SK-N-SH treated with all-trans-retinoic acid at 6 μM for 48 hours (cell line): ENCODE measurements at places on chromosomes 5 and 9.
A peak's percentile ranks its signal among the peaks of the same experiment; 100 is the strongest.

DNA sequence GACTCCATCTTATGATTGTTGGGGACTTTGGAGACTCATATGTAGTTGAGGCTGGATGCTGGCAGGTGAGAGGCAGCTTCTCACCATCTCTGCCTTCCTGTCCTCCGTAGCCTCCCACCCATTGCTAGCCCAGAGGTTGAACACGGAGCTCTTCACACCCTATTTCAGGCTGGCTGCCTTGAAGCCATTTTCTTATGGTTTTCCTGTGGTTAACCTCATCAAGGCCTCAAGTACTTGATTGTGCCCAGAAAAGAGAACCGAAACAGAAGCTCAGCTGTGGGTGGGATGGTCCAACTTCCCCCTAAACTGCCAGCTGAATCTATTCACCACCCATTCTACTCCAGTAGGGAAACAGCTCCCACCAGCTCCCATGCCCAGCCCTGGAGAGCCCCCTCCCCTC, 102.9 kb downstream of the LIFR start:
- ATAC-seq: no peak

GRCh38 chr9:130805510-130806326, 29.3 kb upstream of the ABL1 start:
- ATAC-seq: peak; percentile 80

GRCh38 chr5:76625087-76625815, 2.0 kb upstream of the F2RL2 start:
- ATAC-seq: no peak

DNA sequence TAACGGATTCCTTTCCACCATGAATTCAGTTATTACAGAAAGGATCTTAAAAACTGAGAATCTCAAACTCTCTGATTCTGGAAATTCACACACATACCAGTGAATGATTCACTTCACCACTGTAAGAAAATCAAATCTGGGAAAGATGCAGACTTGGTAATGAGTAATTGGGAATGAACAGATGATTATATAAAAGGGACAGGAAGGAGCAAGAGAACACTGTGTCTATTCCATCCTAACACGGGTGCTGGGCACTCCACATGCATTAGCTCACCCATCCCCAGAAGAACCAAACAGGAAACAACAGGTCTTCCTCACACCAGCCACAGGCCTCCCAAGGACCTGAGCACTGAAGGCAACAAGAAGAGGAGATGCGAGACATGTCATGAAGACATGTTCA, 74.8 kb upstream of the ZNF622 start:
- no peak for ATAC-seq

- ATAC-seq: no peak
These were observed 23.8 kb downstream of the EXOC3 start for GRCh38 chr5:466661-467310.

DNA sequence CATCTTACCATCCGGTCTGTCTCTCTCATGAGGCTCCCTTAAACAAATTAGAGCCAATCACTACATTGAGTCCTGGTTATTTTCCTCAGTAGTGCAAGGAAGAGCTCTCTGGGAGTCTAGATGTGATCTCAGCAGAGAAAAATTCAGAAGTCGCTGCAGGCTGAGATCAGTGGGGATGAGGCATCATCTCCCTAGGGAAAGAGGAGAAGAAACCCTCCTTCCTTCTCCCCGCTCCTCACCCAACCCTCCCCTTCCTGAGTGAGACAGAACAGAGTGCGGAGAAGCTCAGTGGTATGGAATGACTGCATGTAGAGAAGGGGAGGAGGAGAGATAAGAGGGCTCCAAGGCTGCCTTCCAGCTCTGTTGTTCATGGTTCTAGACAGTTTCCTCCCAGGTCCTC, 80.5 kb downstream of the PAPPA start:
- ATAC-seq: peak; percentile 92

- no peak for ATAC-seq
These were observed 36.4 kb upstream of the DAB2 start for GRCh38 chr5:39461007-39461682.

- ATAC-seq: no peak
These were observed 44.6 kb upstream of the SHOC1 start for GRCh38 chr9:111839387-111839786.

GRCh38 chr9:3047912-3048311, 204.0 kb upstream of the PUM3 start:
- no peak for ATAC-seq

GRCh38 chr9:109904666-109905065, 124.7 kb downstream of the PALM2AKAP2 start:
- ATAC-seq: peak; percentile 48

DNA sequence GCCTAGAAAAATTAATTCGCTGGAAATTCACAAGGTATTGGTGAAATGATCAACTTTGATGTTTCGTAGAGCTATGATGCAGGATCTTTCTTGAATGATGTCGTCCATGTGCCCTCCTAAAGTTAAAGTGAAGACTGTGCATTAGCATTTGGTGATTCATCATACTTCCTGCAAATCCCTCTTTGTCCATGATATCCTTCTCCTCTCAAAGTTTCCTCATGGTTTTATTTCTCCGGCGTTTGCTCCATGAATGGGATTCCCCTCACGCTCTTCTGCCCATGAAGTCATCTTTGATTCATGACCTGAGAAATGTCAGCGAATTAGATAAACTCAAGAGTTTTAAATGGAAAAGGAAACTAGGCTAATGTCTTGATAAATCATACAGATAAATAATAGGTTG, 372.7 kb downstream of the PSAT1 start:
- ATAC-seq: no peak

DNA sequence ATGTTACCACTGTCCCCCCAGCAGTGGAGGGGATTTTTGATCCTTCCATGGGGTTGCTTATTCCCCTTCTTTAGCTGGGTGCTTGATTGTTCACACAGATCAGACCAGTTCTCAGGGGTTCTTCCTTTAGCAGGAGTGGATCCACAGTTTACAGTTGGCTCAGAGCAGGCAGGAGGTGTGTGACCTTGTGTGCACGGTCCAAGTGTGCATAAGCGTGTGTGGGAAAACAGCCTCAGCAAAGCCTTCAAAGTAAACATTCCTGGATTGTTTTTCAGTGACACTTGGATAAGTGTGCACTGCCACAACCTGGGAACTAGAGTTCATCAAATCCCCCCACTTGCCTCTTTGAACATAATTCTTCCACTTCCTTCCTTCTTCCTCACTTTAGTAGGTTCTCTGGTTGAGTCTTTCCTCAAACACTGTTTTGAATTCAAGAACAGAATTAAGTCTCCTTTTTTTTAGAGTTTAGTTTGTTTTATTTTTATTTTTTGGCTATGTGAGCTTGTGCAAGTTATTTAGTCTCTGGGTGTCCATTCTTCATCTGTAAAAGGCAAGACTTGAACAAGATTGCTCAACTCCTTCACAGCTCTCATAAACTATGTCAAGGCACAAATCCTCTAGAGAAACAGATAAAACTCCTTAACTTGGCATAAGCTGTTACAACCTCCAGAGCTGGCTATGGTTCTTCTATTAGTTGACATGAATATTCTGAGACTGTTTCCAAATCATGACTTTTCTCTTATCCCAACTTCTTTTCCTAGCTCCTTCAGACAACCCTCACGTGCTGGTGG, 78.0 kb downstream of the OSMR start:
- no peak for ATAC-seq

DNA sequence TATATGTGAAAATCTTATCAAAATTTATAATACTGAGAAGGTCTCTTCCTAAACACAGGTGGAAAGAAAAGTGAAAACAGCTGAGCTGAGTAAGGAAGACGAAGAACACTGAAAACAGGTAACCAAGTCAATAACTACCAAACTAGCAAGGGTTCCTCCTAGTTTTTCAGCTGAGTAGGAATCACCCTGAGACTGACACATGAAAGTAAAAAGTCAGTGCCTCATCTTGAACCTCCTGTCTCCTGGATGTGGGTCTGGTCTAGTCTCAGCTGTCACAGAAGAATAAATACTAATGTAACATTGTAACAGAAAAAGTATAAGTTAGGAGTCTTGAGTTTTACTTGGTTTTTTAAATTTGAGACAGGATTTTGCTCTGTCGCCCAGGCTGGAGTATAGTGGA, 121.0 kb downstream of the MEF2C start:
- ATAC-seq: no peak; the same call in 2 of the 3 replicates

- ATAC-seq: no peak
These were observed 62.0 kb upstream of the RNF130 start for GRCh38 chr5:180133551-180133950.

- ATAC-seq: peak; percentile 38; the same call in 2 of the 3 replicates
These were observed 113.3 kb upstream of the CAST start for GRCh38 chr5:96548905-96549304.

- ATAC-seq: peak; percentile 95
These were observed 1.6 kb downstream of the FSTL4 start for GRCh38 chr5:133610489-133611356.

- ATAC-seq: no peak
These were observed 90.9 kb upstream of the MTAP start for GRCh38 chr9:21711504-21711903.

GRCh38 chr9:78962156-78962555, 609.6 kb upstream of the TLE4 start:
- no peak for ATAC-seq

DNA sequence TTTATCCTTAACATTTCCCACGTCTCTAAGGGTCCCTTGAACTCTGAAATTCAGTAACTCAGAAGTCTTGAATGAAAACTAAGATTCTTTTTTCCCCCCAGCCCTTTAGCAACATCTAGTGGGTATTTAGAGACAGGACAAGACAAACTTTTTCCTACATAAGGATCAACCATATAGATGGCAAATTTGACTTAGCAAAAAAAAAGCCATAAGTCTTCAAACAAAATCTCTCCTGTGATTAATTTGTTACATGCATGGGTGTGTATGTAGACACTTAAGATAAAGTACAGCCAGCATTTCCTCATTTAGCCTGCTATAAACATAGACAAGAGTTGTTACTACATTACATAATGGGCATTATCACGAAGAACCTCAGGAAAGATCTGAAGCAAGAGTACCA, 29.1 kb upstream of the ANKRD31 start:
- ATAC-seq: peak; percentile 66; the same call in 2 of the 3 replicates

- no peak for ATAC-seq
These were observed 33.4 kb upstream of the ARAP3 start for GRCh38 chr5:141715346-141715905.

DNA sequence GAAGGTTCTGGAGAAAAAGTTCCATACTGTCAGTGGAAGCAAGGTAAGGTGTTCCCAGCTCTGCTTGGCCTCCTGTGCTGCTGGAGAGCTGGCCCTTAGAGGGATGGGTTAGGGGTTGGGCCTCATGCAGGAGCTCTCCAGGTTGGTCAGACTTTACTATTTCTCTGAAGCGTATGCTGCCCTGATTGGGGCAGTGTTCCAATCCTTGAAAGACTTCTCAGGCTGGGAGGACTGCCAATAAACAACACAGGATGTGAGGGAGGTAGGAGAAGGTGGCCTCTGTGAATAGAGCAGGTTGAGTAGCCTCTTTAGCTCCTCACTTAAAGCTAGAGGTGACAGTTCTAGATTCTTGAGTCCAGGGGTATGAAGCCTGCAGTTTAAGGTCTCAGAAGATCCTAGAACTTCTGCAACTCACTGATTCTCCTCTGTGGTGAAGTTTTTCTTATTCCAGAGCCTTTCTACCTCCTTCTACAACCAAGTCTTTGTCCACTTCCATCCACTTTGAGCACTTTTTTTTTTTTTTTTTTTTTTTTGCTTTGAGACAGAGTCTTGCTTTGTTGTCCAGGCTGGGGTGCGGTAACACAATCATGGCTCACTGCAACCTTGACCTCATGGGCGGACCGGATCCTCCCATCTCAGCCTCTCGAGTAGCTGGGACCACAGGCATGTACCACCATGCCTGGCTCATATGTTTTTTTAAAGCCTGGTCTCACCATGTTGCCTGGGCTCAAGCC, 3.0 kb downstream of the HNRNPAB start:
- peak; percentile 15 for ATAC-seq

DNA sequence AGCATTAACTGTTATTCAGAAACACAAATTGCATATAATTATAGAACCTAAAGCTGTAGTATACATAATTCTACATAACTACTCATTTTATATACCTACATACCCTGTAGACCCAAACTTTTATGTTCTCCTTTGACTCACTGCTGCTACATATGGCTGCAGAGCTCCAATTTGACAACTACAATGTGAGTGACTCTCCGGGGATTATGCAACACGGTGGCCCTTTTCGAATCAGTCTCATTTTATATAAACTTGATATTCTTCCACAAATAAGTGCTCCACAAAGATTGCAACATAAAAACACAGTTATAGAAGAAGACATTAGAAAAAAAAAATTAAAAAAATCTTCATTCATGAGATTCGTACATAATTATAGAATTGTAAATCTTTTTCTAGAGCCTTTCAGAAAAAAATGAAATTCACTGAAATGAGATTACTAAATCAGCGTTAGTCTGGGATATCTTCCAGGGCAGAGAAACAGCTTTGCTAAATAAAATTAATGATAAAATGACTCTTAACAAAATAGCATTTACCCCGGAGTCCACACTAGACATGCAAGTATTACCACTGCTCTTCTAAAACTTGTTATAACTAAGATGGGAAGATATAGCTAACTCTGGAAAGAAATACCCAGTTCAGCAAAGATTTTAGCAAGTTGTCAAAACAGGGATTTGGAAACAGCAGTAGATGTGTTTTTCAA, 52.6 kb downstream of the SRFBP1 start:
- ATAC-seq: no peak; the same call in 2 of the 3 replicates

GRCh38 chr5:35902046-35902672, 36.3 kb downstream of the CAPSL start:
- no peak for ATAC-seq

DNA sequence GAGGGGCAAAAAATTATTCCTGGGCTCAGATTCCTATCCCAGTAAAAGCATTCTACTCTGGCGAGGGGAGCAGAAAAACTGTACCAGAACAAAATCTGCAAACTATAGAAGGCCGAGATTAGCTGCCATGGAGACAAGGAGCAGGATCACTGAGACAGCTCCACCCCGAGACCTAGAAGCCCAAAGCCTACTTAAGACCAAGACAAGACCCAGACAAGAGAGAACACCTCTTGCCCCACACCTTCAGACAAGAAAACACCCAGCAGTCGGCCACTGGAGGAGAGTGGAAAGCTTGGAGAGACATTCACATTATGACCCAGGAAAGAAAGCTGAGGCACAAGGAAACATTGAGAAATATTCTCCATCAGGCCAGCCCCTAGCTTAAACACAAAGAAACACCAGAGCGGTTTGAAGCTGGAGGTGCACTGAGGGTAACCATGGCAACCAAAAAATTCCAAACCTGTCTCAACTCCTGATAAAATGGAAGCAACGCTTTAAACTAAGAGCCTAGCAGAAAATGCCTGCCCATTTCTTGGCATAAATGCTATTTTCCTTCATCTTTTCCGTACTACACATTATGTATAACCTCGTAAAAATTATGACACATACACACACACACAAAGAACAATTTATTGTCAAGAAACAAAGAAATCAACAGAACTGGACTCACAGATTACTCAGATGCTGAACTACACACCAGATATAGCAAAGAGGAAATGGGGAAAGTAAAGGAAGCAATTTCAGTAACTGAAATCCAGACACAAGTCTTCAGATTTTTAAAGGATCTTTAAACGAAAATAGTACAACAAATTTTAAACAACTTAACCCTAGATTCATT, 53.8 kb upstream of the FTMT start:
- ATAC-seq: no peak
